T-helper 2 cell treated with Interferon-gamma antibody and Interleukin-4, amounts not matched to agents 5 μg/mL and 100 μg/mL, for 36 hours (primary cell): ENCODE measurements at places on chromosomes 6 and 20.

DNA sequence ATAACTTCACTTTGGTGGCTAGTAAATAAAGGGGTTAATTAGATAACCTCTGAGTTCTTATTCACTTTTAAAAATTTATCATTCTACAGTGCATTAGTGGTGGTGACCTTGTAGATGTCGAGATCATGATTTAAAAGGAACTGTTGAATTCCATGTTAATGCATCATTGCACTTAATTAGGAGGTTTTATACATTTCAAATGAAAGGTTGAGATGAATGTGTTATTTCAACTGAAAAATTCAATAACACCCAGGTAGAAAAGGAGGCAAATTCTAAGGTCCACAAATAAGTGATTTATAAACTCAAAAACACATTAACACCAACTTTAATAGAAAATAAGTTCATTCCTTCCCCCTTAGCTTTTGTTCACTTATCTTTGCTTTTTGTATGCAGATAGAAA, 58.3 kb upstream of the TMEM170B start:
- DNase-seq, result no peak

DNA sequence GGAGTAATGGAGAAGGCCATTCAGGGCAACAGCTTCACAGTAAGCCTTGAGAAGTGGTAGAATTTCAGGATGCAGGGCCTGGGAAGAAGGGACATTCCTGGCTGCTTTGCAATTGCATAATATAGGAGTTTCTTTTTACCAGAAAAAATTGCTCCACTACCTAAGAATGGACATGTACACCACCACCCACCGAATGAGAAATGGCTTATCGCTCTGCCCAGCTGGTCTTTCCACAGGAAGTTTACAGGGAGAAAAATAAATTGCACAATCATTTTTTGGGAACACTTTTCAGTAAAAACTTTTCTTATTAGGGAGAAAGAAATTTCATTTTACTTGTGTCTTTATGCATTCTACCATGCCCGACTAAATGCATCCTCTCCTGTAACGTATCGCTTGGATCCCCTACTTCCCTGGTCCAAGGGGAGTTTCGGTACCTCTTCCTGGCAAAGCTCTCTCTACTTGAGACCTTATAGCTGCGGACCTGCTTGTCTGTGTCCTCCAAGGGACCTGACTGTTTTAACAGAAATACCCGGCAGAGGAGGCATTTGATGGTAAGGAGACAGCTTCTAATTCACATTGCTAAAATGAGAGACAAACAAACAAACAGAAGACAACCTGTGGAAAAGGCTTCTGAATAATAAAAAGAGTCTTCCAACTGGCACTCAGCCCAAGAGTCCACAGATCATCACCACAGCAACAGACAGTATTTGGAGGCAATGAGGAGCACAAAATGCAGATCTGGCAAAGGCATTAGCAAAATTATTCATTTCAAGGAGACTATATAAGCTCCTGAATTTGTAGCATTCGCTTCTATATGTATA, 54.2 kb downstream of the MAP3K5 start:
- no peak for DNase-seq

- DNase-seq, result no peak
Observed at GRCh38 chr6:39646751-39647420, 78.3 kb downstream of the KIF6 start.

GRCh38 chr6:44949596-44950201, 378.4 kb upstream of the RUNX2 start:
- no peak for DNase-seq

DNA sequence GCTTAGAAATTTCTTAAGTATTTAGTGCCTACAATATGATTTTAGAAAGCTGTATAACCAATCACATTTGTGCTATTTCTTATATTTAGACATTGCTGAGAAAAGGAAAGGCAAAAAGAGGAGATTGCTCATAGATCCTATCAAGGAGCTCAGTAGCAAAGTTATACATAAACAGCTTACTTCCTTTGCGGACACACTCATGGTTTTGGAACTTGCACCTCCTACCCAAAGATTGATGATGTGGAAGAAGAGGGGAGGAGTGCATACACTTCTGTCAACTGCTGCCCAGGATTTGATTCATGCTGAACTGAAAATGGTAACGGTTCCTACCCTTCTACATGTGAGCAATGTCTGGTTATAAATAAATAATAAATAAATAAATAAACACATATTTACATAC, 16.7 kb downstream of the RAD21L1 start:
- no peak for DNase-seq
